ENCODE measurements at places on chromosomes 12 and 14.

DNA sequence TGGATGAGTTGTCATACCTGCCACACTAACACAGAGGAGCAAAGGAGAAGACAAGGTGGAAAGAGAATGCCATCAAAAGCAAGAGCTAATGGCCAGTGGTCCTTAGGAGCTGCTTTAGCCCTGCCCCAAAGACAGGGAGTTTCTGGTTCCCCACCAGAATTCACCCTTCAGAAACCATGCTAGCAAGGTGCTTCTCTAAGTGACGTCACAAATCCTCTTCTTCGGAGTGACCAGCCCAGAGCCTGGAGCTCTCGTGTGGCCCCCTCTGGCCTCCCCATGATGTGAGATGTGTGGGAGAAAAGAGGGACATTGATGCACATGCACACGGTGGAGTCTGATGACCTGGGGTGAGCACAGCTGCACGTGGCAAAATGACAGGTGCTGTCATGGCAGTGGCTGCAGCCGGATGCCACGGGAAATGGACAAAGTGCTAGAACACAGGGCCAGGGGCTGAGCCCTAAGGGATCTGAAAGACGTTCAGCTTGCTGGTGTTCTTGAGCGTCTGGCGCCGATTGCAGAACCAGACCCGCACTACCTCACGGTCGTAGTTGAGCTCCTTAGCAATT, 16.9 kb upstream of the TFCP2 start:
- no peak for DNase-seq

GRCh38 chr14:96393071-96393691, 1.3 kb downstream of the AK7 start:
- no peak for DNase-seq

DNA sequence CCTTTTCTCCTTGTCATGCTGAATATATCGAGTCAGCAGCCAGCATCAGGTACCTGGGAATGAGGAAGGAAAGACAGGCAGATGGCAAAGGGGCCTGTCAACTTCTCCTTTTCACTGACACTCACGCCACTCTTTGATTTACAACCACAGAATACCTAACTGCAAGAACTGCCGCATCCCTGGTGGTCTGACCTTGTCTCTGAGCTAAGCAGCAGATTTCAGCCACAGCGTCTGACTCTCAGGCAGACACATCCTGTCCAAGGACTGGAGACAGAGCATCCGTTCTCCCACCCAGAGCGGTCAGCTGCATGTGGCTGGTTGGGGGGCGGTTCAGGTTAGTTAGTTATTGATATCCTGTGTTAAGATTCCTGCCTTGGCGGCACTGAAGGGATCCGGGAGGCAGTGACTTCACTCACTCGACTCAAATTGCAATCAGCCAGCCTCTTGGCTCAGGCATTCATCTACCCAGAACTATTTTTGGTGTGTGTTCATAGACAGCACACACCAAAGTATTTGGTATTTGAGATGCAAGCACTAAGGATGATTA, 11.2 kb upstream of the MAP1LC3B2 start:
- DNase-seq, result no peak

GRCh38 chr14:100972118-100972897, 68.8 kb upstream of the RTL1 start:
- DNase-seq, result no peak

DNA sequence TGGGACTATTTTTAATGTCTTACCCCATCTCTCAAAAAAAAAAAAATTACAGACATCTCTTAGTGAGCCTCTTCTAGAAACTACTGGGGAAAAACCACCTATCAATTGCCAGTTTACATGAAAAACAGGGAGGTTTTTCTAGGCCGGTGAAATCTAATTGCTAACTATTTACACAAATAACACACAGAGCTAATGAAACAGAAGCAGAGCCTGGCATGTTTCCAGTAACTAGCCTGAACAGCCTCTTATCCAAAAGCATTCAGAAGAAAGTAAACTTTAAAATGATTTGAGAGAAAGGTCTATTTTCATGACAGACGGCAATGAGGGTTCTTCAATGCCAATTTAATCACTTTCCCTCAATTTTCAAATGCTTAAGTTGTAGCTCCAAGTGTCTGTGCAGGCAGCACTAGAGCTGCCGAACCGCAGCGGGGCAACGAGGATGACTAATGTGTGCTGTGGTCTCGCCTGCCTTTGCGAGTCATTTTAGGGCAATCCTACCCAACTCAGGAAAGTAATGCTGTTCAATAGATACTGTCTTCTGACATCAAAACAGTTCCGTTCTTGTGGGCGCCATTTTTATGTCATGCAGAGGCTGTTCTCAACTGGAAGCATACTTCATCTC, 84.6 kb downstream of the SETD3 start:
- peak; percentile 40 for DNase-seq

- no peak for DNase-seq
Measured at GRCh38 chr12:24496755-24497154, 452.1 kb downstream of the BCAT1 start.

DNA sequence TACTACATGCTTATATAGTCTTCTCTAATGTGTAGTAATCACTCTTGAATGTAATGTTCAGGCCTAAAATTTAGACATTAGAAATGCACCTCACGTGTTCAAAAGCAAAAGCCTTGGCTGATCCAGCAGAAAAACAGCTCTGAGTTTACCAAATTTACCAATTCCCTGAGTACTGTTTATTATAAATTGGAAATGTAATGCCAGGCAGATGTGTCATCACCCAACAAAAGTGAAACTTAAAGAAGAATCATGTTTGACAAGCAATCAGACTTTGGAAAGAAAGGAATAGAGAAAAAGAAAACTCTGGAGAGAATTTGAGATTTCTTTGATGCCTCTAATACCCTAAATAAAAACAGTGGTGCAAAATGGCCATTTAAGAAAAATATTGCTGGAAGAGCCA, 26.5 kb upstream of the STRAP start:
- DNase-seq, result no peak

GRCh38 chr12:98955284-98955683, 310.2 kb downstream of the APAF1 start:
- DNase-seq, result no peak

GRCh38 chr12:99367181-99367580, 280.4 kb upstream of the GARIN6 start:
- no peak for DNase-seq

GRCh38 chr12:106962286-106962685, 6.6 kb downstream of the TMEM263 start:
- DNase-seq, result no peak

GRCh38 chr12:108316176-108317086, 22.7 kb downstream of the CMKLR1 start:
- DNase-seq, result no peak

- DNase-seq, result no peak
Measured at GRCh38 chr12:108845696-108846095, 11.7 kb downstream of the SSH1 start.

GRCh38 chr14:95695913-95696312, 9.7 kb downstream of the TCL1B start:
- no peak for DNase-seq

DNA sequence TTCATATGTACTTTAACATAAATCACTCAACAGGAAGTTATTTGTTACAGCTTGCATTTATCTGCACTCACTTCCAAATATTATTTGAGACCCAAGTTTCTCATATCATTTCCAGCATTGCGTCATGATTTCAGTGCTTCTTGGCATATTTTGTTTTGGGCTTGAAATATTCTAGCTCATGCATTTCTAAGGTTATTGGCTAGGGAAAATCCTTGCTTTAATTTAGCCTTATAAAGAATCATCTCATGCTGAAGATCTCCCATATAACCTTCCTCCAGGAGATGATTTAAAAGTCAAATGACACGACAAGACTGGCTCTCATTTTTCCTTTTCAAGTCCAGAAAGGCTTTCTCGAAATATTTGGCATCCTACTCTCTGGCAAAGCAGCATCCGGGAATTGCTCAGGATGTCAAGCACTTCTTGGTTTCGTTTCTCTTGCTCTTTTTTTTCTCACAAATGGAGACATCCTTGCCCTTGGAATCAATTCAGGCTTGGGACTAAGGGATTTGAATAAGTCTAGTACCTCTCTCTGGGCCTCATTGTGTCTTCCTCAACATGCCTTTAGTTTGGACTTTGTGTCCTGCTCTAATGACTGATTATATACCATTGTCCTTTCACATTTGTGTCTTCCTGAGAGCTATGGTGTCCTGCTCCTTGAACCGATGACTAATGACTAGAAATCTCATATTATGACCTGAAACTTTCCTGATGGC, 295.0 kb downstream of the RMST start:
- no peak for DNase-seq

GRCh38 chr14:49940808-49941421, 48.0 kb downstream of the ARF6 start:
- peak; percentile 44 for DNase-seq

GRCh38 chr14:81551471-81551870, 17.8 kb upstream of the SEL1L start:
- DNase-seq, result no peak

DNA sequence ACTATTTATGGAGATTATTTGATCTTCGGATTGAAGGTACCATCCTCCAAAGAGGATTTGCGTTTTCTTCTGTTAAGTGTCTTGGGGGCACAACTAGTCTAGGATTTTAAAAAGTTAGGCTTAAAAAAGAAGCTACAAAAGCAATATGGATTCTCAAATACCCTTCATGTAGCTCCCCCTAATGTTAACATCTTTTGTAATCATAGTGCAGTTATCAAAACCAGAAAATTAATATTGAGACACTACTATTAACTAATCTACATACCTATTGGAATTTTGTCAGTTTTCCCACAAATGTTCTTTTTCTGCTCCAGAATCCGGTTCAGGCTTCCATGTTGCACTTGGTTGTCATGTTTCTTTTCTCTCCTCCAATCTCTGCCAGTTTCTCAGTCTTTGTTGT, 62.5 kb downstream of the BICDL1 start:
- DNase-seq, result no peak

GRCh38 chr12:84117190-84117589, 795.4 kb downstream of the SLC6A15 start:
- DNase-seq, result no peak

GRCh38 chr14:25607192-25607591, 557.2 kb upstream of the STXBP6 start:
- DNase-seq, result no peak

DNA sequence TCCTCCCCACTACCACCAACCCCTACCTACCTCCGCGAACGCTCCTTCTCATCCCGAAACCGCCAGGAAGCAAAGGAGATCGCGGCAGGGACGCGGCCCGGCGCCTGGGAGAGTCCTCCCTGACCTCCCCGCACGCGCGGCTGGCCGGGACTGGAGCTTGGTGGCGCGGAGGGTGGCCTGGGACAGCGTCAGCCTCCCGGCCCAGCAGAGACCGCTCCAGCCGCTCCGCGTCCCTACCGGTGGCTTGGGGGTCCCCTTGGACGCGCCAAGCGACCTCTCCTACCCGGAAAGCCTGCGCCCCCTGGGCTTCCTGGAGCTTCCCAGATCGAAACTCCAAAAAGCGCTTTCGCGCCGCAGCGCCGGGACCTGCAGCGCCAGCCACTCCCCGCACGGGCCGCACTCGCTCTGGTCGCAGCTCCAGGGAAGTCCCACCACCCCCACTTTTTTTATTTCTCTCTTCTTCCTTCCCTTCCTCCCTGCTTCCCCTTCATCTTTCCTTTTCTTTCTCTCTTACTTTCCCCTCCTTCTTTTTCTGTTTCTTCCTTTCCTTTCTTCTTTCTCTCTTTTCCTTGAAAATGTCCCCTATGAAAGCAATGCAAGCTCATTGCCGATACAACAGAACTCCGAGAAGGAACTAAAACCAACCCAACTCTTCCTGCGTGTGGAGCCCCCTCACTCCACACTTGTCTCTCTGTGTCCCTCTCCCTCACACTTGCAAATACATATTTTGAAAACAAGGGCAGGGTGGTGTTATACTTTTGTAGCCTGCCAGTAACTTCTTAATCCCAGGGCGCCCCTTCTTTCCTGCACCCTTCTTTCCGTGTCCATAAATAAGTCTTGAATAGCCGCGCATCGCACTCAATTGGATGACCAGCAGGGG, 3.8 kb downstream of the DIO3 start:
- DNase-seq, result no peak

GRCh38 chr14:75426332-75427125, 1.3 kb upstream of the JDP2 start:
- DNase-seq, result no peak

- no peak for DNase-seq
Measured at GRCh38 chr12:3526776-3527175, 35.8 kb downstream of the PRMT8 start.

DNA sequence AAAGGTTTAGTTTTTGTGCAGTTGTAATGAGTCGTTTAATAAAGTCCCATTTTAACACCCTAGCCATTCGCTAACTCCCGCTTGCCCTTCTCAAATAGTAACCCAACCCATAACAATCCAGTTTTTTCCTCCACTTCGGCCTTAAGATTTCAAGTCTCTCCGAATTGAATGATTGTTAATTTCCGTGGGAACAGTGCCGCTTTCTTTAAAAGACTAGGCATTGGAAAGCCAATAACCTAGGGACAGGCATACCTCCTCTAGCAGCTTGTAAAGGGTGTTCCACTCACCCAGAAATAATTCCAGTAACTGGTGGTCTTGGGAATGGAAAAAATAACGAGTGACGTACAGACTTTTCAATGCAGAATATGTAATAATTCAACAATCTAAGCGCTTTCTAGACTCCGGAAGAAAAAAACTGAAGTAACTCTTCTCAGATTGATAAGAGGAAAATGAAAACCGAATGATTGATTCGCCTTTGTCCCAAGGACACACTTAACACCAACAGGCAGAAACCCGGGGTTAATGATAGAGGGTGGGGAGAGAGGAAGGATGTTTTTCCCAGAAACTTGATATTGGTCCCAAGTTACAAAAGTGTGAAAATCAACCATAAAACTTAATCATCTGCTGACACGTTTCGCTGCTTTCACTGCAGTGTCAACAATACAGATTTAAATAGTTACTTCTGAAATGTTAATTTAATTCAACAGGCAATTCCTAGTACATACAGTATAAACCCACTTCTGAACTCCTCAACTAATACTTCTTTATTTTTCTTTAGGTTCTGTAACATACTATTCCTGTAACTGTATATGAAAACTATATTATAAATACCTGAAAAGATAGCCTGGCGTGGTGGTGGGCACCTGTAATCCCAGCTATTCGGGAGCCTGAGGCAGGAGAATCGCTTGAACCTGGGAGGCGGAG, 1.0 kb upstream of the SINHCAF start:
- no peak for DNase-seq

DNA sequence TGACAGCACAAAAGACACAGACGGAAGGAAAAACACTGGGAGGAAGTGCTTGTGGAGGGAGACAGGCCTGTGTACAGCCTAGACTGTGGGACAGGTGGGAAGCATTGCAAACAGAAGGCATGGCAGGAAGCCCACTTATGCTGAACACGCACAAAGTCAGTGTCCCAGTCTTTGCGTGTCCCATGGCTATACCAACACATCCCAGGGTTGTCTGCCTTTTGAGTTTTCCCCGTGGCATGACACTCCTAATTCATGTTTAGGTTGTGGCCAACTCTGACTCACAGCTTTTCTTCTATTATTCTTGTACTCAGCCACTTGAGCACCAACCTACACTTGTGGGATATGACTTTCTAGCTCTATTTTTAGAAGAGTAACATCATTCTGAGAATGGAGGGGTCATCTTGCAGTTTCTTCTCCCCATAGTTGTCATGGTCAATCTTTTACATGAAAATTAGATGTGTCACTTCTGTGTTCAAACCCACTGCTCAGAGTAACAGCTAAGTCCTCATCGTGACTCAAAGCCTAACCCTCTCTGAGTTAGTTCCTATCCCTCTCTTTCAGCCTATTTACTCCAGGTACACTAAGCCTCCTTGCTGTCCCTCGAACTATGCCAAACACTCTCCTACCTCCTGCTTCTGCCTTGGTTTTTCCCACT, 27.5 kb upstream of the JPH4 start:
- no peak for DNase-seq

GRCh38 chr12:25694072-25694471, 141.0 kb upstream of the LMNTD1 start:
- no peak for DNase-seq

GRCh38 chr12:43655586-43655985, 103.0 kb downstream of the PUS7L start:
- no peak for DNase-seq

Measured in CD4-positive, alpha-beta T cell treated with Interleukin-6 for 4 hours (primary cell).